RPMI8226 (cell line): ENCODE measurements at places on chromosomes 1 and 21.

GRCh38 chr1:53592521-53592982 is 133.4 kb downstream of the DMRTB1 start:
- peak; percentile 60 for DNase-seq

DNA sequence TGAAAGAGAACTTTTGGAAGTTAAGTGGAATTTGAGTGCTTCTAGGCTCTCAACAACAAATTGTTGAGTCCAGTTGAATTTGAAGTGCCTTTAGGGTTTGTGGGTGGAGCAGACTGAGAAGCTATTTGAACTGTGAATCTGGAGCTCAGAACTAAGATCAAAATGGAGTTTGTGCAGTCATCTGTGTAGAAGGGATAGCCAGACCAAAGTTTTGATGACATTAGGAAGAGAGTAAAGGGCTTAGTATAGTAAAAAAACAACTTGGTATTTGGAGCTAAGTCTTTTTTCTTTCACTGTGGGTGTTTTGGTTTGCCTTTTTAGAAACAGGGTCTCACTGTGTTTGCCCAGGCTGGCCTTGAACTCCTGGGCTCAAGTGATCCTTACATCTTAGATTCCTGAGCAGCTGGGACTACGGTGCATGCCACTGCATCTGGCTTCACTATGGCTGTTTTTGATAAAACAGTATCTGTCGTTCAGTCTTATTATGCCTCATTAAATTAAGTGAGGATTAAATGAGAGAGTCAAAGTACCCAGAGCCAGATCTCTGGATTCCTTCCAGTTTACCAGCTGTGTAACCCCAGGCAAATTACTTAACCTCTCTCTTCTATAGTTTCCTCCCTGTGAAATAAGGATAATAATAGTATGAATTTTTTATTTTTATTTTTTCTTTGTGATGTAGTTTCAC is 20.0 kb downstream of the HDAC1 start:
- no peak for DNase-seq

- DNase-seq: no peak
These were observed 41.6 kb downstream of the TNNT2 start for GRCh38 chr1:201335901-201336300.

DNA sequence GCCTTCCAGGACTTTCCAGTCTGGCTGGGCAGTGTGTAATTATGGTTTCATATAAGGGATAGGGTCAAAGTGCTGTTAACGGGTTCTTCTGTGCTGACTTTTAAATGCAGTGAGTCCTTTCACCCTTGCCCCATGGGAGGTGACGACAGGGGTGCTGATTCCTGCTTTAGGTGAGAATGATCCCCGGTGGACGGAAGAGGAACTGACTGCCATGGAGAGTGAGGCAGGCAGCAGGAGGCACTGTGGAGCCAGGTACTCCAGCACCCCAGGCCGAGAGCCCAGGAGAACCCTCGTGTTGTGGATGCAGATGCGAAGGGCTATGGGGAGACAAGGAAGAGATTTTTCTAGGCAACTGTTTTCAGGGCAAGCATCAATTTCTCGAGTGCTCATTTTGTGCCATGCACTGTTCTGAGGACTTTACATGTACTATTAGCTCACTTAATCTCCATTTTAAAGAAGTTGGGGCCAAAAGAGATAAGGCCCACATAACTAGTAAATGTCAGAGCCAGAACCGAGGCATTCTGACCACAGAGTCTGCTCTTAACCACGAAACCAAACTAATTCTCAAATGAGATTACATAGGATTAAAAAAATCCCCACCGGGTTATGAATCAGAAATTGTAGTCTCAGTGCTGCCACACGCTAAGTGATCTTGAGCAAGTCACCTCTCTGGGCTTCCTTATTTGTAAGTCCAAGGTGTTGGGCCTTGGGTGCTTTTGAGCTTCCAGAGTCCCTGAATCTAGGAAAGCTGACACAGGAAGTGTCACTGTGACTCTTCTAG is 28.2 kb downstream of the STPG1 start:
- peak; percentile 23 for DNase-seq

DNA sequence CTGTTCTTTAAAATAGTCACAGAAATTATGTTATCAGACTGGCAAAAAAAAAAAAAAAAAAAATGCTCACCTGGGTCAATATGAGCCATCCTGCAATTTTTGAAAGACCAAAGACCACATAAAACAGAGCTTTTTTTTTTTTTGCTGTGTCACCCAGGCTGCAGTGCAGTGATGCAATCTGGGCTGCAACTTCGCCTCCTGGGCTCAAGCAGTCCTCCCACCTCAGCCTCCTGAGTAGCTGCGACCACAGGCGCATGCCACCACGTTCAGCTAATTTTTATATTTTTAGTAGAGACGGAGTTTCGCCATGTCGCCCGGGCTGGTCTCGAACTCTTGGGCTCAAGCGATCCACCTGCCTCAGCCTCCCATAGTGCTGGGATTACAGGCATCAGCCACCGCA is 62.8 kb downstream of the RGS13 start:
- no peak for DNase-seq

- DNase-seq: no peak
These were observed 86.8 kb downstream of the GDAP2 start for GRCh38 chr1:117842408-117843170.

DNA sequence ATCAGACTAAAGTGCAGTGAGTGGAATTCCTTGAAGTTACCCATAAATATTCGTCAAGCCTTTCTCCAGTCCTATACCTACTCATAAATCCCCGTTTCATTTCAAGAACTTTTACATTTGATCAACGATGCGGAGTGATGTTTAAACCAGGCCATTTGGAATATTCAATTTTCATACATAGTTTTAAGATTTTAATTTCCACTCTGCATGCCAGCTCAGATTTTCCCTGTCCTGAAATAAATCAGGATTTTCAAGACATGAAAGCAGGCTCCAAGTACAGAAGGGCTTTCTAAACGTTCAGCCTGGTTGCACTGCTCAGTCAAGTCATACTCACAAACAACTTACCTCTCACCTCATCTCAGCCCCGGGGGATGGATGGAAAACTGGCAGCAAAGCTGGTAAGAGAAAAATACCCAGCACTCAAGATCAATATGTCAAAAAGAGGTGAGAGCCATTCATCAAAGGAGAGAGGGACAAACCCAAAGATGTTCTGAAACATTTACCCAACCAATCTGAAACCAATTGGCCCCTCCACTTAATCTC is 418.5 kb downstream of the PLPP3 start:
- no peak for DNase-seq

GRCh38 chr1:184866586-184866985 is 107.7 kb downstream of the NIBAN1 start:
- DNase-seq: no peak

- no peak for DNase-seq
These were observed 3.2 kb downstream of the ANGPTL1 start for GRCh38 chr1:178867670-178868069.

- no peak for DNase-seq
These were observed 41.7 kb upstream of the SOX13 start for GRCh38 chr1:204031098-204031710.

DNA sequence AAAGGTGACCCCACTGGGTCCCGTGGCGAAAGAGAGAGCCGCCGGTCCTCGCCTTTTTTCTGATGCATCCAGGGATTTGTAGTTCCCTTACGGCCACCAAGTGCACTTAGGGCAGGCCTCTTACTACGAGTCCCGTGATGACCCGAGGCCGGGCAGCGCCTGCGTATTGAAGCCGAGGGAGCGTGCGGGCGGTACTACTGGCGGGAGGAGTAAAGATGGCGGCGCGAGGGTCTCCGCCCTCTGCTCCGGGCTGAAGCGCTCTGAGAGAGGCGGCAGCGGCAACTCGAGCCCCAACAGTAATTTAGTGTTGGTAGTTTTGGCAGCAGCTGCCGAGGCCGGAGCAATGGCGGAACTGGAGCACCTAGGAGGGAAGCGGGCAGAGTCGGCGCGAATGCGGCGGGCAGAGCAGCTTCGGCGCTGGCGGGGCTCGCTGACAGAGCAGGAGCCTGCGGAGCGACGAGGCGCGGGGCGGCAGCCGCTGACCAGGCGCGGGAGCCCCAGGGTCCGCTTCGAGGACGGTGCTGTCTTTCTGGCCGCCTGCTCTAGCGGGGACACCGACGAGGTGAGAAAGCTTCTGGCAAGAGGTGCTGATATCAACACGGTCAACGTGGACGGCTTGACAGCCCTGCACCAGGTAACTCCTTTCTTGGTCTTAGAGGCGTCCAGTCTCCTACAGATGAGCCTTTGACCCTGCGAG is at the start of gene PPP1R12B:
Gene PPP1R12B, plus strand, starts transcription at position 191 of the 697 bp plus-strand sequence. Its CDS starts 153 bp downstream, at position 344.
- peak; percentile 99 for DNase-seq

DNA sequence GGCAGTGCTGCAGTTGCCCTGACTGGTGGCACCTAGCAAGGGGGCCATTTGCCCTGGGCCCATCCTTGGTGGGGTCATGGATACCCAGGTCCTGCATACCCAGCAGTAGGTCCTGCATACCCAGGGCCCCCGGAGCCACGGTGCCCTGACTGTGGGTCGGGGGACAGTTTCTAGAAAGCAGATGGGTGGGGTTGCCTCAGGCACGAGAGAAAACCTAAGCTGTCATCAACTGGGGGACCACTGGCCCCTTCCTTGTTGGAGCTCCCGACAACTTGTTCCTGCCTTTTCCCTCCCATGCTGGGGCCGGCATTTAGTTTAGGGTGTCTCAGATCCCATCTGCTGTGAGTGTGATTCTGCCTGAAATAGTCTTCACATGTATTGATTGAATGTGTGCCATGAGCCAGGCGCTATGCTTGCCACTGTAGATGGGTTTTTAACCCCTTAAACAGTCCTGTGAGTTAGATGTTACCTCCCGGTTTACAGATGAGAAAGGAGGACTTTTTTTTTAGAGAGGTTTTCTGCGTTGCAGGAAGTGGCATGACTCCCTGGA is 15.6 kb downstream of the SPSB1 start:
- no peak for DNase-seq

DNA sequence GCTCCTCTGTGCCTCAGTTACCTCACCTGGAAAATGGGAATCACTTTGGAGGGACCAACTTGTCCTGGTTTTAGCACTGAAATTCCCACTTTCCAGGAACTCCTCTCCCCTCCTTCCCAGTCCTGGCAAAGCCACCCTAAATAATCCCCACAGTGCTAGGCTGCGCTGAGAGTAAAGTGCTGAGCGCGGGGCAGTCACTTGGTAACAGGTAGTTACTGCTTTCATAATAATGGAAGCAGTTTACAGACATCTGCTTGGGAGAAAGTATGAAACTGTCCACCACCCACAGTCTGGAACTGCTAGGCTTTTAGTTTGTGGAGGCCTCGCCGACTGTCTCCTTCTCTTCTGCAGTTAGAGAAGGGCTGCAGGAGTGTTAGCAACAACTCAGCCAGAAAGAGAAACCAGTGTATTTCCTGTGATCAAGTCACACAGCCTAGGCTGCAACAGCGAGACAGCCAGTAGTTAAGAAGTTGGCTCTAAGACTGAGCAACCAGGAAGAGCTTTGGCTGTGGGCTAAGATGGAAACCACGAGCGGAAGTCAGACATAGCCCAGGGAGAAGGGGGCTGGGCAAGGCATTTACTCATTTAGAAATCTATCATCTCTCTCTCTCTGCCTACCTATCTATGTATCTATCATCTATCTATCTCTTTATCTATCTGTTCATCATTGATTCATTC is 30.8 kb upstream of the ABCG1 start:
- peak; percentile 89 for DNase-seq

- no peak for DNase-seq
These were observed 86.4 kb downstream of the RGL1 start for GRCh38 chr1:183891158-183891856.

DNA sequence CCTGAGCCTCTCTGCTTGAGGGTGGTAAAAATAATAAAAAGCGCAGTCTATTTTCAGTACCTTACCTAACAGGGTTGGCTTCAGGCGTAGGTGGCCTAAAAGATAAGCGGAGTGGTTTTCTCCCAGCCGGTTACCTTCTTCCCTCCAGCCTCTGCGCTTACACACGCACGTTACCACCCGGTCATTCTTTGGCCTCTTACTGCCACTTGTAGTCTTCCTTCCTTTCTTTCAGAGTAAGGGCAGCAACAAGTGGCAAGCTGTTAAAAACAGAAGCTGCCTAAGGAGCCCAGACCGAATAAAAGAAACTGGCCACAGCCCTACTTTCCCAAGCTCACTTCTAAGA is 35.4 kb downstream of the CLCA1 start:
- DNase-seq: no peak

GRCh38 chr1:156074661-156075060 is 7.6 kb downstream of the MEX3A start:
- DNase-seq: no peak

DNA sequence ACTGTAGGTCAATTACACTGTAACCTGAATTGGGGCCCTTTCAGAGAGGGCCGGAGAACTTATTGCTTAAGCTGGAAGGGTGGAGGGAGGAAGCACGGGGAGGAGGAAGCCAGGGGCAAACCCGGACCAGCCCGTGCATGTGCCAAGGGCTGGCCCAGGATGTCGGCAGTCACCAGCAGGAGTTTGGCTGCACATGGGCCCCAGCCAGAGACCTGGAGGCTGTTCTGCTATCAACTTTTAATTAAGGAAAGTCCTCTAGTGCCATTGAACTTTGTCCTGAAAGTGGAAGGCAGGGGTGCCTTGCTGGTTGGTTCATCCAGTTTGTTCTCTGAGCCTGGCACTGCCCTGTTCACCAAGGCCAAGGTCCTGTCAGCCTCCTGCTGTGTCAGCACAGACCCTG is 200.8 kb upstream of the VAMP3 start:
- DNase-seq: no peak

GRCh38 chr1:207754974-207755700 is 3.3 kb downstream of the CD46 start:
- no peak for DNase-seq

DNA sequence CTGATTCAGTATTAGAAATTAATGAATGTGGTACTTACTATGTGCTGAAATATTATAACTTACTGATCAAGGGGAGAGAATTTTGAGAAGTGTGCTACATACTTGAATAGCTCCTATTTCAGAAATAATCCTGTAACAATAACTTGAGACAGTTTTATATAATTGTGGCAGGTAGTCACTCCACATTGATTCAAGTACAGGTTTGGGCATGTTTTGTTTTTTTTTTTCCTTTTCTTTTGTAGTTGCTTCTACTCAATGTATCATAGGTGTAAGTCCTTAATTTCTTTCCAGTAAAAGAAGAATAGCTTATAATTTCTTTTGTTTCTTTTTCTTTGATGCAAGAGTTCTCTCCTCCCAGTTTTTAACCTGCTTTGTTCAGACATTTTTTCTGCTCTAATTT is 86.1 kb upstream of the ADGRL2 start:
- no peak for DNase-seq

- no peak for DNase-seq
These were observed 35.3 kb upstream of the DMRTA2 start for GRCh38 chr1:50458507-50458906.

GRCh38 chr1:66540434-66541032 is 6.6 kb downstream of the SGIP1 start:
- DNase-seq: no peak

- no peak for DNase-seq
These were observed 10.1 kb downstream of the GLIS1 start for GRCh38 chr1:53728702-53729455.

DNA sequence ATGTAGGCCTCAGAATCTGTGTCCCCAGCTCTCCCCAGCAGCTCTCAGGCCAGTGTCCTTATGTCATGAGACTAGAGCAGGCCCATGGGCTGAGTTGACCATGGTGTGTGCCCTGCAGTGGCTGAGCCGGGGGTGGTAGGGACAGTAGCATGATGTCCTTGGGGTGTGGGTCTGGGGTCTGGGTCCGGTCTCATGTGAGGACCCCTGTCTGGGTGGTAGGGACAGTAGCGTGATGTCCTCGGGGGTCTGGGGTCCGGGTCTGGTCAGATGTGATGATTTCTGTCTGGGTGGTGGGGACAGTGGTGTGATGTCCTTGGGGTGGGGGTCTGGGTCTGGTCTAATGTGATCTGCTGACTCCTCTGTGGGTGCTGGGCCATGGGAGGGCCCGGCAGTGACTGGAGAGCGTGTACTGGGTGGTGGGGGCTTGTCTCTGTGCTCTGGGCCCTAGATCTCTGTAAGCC is 64.5 kb downstream of the OBSCN start:
- DNase-seq: no peak

GRCh38 chr1:24901791-24902470 is 28.1 kb downstream of the RUNX3 start:
- DNase-seq: no peak
